ENCODE measurements at places on chromosomes 13 and 19.

GRCh38 chr13:109516186-109516585 lies 270.2 kb downstream of the IRS2 start:
- DNase-seq, result peak; percentile 20

- no peak for DNase-seq
Measured at GRCh38 chr19:36379510-36379819, 464 bp upstream of the ZFP14 start.

GRCh38 chr19:6318772-6319171 lies 14.6 kb downstream of the ACER1 start:
- DNase-seq, result no peak

GRCh38 chr13:90238413-90238812 lies 1109.1 kb upstream of the MIR17HG start:
- peak; percentile 8 for DNase-seq

- no peak for DNase-seq
Measured at GRCh38 chr13:74567485-74567884, 433.3 kb upstream of the KLF12 start.

- no peak for DNase-seq
Measured at GRCh38 chr19:28905996-28906395, 307.0 kb downstream of the UQCRFS1 start.

DNA sequence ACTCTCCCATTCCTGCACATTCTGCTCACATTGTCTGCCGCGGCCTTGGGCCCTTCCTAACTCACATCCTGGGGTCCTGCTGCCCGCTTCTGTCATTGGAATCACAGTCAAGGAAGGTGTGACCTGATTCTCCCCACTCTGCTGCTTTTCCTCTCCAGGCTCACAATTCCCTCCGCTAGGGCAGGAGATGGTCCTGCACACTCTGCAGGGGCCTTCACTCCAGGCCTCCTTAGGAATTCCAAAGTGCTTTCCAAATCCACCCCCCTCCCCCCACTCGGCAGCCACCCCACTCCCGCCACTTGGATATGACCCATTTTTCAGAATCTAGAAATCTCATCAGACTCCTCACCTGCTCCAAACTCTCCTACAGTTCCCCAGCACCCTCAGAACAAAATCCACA lies 3.1 kb upstream of the SLC5A5 start:
- DNase-seq, result no peak

DNA sequence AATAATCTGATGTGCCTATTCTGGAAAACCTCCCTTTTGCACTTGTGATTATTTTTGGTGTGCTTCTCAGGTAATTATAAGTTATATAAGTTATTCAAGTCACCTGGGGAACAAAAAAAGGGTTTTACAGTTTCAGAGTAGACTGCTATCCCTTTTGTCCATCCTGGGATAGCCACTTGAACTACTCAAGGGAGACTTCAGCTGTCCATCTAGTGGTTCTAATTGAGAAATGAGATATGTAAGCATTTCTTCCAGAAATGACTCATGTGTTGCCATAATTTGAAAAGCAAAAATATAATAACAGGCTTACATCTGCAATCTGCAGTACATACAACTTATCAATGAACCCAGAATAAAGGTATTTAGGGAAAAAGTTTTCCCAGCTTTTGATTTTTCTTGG lies 20.4 kb downstream of the UBL3 start:
- no peak for DNase-seq

DNA sequence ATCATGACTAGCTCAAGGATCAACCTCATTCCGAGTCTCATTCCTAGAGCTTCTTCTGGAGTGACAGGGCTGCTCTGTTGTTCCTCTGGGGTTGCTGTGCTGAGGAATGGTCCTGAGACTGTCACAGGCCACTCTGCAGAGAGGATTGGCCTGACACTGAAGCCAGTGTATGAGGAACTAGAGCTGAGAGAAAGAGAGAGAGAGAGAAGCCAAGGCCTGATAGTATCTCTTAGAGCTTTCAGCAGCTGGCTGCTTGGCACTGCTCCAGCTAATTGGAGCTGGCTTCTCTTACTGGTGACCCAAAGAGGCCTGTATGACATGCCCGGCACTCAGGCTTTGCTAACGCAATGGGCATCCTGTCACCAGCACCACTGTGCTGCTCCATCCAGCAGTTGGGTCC lies 73.4 kb upstream of the FLT1 start:
- DNase-seq, result peak; percentile 58

GRCh38 chr19:45790942-45791341 lies 1.7 kb downstream of the DMWD start:
- no peak for DNase-seq

- DNase-seq, result peak; percentile 58
Measured at GRCh38 chr19:19170053-19170872, at the start of gene MEF2B. Gene MEF2B (minus strand): TSS chr19:19170263. CDS start chr19:19150735, 19,528 bp downstream.

DNA sequence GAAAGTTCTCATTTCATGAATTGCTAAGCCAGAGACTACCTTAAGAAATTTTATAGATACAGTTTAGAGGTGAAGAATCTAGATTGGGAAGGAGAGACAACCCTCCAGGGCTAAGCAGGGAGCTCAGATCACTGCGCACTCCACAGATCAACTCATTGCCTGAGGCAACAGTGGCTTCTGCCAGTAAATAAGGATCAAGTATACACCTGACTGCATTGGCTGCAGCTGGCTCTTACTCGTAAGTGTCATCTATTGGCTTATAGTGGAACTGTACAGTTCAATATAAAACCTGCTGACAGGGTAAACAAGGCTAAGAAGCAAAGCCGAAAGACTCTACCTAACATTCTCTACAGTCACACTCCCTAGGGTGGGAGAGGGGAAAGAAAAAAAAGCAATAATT lies 18.0 kb upstream of the C1QTNF9B start:
- no peak for DNase-seq

DNA sequence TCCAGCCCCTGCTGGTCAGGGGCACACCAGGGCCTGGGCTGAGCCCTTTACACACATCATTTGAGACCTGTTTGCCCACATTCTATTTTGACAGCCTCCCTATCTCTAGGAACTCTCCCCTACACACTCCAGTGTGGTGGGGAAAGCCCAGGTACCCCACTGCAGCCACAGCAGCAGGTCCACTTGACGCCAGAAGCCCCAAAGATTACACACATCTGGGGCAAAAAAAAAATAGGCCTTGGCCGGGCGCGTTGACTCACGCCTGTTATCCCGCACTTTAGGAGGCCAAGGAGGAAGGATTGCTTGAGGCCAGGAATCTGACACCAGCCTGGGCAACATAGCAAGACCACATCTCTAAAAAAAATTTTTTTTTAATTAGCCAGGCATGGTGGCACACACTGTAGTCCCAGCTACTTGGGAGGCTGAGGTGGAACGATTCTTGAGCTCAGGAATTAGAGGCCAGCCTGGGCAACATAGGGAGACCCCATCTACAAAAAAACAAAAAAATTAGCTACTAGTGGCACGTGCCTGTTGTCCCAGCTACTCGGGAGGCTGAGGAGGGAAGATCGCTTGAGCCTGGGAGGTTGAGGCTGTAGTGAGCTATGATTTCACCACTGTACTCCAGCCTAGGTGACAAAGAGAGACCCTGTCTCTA lies 18.0 kb upstream of the CD22 start:
- no peak for DNase-seq

GRCh38 chr19:52734331-52734892 lies 432 bp downstream of the ZNF611 start:
- DNase-seq, result peak; percentile 5

- no peak for DNase-seq
Measured at GRCh38 chr19:10256970-10257615, 5.1 kb downstream of the MRPL4 start.

GRCh38 chr13:101978552-101979315 lies 423.1 kb downstream of the FGF14 start:
- no peak for DNase-seq

DNA sequence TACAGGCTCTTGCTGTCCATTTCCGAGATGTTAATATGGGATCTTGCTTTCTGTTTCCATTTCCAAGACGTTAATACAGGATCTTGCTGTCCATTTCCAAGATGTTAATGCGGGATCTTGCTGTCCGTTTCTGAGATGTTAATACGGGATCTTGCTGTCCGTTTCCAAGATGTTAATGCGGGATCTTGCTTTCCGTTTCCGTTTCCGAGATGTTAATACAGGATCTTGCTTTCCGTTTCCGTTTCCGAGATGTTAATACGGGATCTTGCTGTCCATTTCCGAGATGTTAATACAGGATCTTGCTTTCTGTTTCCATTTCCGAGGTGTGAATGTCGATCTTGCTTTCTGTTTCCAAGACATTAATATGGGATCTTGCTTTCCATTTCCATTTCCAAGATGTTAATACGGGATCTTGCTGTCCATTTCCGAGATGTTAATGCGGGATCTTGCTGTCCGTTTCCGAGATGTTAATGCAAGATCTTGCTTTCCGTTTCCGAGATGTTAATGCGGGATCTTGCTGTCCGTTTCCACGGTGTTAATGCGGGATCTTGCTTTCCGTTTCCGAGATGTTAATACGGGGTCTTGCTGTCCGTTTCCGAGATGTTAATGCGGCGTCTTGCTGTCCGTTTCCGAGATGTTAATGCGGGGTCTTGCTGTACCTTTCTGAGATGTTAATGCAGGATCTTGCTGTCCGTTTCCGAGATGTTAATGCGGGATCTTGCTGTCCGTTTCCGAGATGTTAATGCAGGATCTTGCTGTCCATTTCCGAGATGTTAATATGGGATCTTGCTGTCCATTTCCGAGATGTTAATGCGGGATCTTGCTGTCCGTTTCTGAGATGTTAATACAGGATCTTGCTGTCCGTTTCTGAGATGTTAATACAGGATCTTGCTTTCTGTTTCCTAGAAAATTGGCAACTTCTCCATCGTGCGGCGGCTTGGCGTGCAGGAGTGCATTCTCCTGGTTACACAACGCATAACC lies 38.3 kb downstream of the PEX11G start:
- peak; percentile 53 for DNase-seq

GRCh38 chr13:70297189-70297616 lies 189.0 kb upstream of the KLHL1 start:
- no peak for DNase-seq

DNA sequence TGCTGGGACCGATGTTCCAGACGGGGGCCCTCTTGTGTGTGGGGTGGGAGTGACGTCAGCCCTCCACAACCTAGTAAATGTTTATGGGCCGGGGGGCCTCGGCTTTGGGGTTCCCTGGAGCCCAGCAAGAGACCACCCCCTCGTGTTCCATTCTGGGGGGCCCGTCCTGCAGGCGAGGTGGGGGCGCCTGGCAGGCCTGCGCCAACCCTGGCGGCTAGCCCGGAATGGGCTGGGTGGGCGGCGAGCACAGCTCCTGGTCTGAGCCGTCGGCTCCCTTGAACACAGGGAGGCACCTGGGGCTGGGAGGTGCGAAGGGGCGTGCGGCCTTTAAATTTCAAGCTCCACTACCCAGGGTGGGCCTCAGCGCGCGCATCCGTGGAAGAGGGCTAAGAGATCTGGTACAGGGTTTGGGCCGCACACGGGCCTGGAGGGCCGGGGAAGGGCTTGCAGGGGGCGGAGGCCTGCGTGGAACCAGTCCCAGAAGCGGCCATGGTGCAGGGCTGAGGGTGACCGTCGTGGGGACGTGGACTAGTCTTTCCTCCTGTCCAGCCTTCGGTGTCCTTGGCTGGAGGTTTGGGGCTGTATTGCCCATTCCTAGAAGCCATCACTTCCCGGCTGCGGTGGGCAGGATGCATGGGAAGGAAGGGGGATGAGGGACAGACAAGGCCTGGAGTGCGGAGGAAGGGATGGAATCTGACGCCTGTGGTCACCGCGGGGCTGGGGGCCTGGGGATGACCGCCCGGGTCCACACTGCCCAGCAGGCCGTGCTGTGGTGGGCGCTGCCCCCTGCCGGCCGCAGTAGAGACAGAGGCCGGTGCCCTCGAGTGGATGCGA lies 11.4 kb downstream of the NDUFA11 start:
- peak; percentile 35 for DNase-seq

DNA sequence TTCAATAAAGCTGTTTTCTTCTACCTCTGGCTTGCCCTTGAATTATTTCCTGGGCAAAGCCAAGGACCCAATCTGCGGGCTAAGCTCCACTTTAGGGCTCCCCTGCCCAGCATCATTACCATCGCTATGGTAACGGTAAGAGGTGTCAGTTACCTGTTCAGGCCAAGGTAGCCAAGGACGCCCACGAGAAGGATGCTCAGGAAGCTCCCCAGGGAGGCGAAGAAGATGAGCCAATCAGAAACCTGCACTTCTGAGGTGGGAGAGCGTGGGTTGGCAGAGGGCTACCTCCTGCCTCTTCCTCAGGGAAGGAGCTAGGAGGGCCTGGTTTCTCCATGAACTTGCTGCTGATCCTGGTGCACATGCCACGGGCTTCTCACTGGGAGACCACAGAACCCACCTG lies 24.7 kb downstream of the IL12RB1 start:
- no peak for DNase-seq

DNA sequence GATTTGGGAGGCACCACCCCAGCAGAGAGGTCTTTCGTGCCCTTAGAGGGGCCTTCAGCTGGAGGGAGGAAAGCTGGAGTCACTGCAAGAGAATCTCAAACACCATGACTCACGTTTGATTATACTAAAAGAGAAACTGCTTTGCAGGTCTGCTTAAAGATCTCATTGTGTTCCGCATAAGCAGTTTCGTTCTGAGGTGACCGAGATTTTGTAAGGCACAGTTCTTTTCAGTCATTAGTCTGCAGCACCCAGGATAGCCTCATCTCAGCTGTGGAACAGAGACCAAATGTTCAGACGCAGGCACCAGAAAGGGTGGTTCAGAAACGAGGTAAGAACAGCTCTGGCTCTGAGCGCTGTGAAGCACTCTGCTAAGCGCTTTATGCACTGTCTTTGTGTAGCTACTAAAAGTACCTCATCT lies 71.2 kb upstream of the GTF3A start:
- peak; percentile 37 for DNase-seq

DNA sequence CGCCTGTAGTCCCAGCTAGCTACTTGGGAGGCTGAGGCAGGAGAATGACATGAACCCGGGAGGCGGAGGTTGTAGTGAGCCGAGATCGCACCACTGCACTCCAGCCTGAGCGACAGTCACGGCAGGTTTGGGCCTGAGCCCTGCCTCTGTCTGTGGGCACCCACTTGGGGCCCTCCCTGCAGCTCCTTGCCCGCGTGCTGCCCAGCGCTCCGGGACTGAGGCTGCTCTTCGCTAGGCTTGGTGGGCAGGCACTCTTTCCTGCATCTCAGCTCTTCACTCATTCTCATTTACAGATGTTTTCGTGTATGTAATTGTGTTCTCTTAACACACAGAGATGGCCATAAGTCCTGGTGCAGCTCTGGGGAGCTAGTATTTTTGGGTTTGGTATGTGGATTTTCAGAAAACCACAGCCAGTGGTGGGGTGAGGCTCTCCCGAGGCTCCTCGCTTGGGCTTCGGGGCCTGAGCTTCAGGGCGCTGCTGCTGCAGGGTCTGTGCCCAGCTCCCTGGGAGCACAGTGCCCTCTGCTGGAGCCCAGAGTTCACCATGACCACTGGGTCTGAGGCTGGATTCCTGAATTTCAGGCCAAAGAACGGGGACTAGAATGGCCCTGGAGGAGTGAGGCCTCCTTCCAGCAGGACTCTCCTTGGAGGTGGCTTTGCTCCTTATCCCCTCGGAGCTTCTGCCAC lies 15.2 kb downstream of the UPF1 start:
- DNase-seq, result peak; percentile 85

DNA sequence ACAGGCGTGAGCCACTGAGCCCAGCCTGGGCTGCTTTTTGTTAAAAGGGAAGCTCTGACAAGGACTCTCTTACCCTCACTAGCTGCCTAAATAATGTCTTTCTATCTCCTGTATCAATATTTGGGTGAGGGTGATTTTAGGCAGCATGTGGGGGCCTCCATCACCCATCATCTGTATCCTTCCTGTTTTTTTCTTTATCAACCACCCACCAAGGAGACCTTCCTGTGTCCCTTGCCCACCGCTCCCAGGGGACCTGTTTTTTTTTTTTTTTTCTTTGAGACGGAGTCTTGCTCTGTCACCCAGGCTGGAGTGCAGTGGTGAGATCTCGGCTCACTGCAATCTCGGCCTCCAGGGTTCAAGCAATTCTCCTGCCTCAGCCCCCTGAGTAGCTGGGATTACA lies 5.4 kb upstream of the NDUFB7 start:
- DNase-seq, result no peak

GRCh38 chr13:66440938-66441337 lies 789.2 kb downstream of the PCDH9 start:
- DNase-seq, result no peak
